Activated naive CD4-positive, alpha-beta T cell treated with anti-CD3 and anti-CD28 coated beads, Interleukin-2, amount 50 U/mL, for 16 hours (primary cell): ENCODE measurements at places on chromosomes 6 and 20.

GRCh38 chr20:41881466-41882046, 263.4 kb upstream of the CHD6 start:
- no peak for DNase-seq

DNA sequence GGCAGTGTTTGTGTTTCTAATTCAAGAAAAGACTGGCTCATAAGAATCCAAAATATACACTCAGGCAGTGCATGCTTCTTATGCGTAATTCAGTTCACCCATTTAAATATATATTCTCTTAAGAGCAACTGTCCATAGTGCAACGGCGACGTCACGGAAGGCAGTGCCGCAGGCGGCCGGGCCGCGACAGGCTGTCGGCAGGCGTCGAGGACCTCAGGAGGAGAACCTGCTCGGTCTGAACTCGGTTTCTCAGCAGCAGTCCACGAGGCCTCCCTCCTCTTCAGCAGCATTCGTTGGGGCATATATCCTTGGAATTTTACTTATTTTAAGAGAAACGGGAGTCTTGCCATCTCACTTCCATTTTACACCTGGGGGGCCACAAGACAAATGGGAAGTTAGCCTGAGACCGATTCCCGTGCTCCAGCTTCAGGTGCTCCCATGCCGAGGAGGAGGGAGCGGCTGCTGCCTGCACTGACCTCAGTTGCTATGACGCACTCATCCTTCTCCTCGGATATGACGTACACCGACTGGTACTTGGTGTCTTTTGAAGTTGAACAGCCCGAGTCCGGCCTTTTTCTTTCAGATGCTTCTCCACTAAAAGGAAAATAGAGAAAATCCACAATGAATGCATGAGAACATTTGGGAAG, 8.2 kb downstream of the DLL1 start:
- DNase-seq = no peak

GRCh38 chr6:44247338-44248302, 719 bp downstream of the HSP90AB1 start:
- peak; percentile 89 for DNase-seq

DNA sequence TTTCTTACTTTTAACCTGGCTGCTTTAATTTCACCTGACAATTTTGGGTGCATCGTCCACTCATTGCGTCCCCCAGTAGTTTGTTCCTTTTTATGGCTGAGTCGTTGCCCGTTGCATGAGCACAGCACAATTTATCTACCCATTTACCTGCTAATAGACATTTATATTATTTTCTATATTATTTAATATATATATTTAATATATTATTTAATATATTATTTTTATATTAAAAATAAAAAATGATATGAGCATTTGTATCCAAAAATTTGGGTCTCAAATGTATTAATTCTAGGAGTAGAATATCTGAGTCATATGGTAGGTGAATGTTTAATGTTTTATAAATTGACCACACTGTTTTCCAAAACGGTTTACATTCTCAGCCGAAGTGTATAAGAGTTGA, 300.2 kb downstream of the THBS2 start:
- no peak for DNase-seq

- DNase-seq = no peak
These were observed 37.3 kb upstream of the UST start for GRCh38 chr6:148709577-148709976.

- DNase-seq = no peak
These were observed 961.7 kb downstream of the KIF16B start for GRCh38 chr20:15611541-15611940.
